Pons (tissue), 1 donor: ENCODE measurements at places on chromosomes 6 and 20.
A peak's percentile ranks its signal among the peaks of the same experiment; 100 is the strongest.

DNA sequence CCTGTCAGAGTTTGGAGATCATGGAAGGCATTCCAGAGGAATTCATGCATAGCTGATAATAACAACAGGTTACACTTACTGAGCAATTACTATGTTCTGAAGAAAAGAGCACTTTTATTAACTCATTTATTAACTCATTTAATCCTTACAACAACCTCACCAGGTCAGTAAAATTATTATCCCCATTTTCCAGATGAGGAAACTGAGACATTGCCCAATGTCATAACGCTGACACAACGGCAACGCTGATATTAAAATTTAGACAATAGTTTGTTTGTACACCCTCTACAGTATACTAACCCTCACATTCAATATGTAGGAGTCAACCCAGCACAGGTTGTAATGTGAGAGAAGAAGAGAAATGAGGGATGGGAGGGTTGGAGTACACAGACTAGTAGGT lies 105.0 kb downstream of the RNGTT start:
- no peak for DNase-seq

DNA sequence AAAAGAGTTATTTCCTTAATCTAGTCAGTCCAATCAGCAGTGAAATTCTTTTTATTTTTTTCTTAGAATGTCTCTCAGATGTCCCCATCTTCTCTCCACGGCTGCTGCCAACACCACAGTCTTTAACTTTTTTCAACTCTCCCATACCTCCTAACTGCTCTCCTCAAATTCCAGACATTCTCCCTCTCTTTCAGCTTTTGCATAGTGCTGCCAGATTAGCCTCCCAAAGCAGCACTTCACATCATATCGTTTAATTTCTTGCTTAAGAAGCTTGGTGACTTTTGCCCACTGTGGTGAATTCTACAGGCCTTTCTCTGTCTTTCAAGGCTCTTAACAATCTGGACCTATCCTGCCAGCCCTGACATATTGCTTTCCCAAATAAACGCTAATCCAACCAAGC lies 233.4 kb downstream of the UST start:
- no peak for DNase-seq

GRCh38 chr6:93685494-93685893 lies 266.1 kb upstream of the EPHA7 start:
- DNase-seq: no peak

DNA sequence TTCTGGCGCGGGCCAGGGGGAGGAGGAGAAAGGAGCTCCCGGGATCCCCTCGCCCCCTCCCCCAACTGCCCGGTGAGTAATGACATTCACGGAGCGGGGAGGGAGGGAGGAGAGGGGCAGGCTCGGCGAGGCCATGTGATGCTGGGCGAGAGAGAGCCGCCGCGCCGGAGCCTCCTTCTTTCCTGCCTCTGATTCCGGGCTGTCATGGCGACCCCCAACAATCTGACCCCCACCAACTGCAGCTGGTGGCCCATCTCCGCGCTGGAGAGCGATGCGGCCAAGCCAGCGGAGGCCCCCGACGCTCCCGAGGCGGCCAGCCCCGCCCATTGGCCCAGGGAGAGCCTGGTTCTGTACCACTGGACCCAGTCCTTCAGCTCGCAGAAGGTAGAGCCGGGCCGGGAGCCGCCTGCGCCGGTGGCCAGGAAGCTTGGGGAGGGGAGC lies at the start of gene GDAP1L1:
Gene GDAP1L1, plus strand, starts transcription at position 178 of the 441 bp plus-strand sequence. Its CDS starts 27 bp downstream, at position 205.
- DNase-seq: no peak

GRCh38 chr20:38692436-38693411 lies 31.6 kb upstream of the SLC32A1 start:
- peak; percentile 84 for DNase-seq

- DNase-seq: no peak
These were observed 4.3 kb upstream of the BTN3A2 start for GRCh38 chr6:26360451-26361416.

- DNase-seq: peak; percentile 21
These were observed 202.6 kb downstream of the SOD2 start for GRCh38 chr6:159490298-159490937.

- DNase-seq: peak; percentile 25
These were observed 30.0 kb downstream of the KCNG1 start for GRCh38 chr20:50992733-50993457.

GRCh38 chr6:149086363-149086762 lies 231.1 kb upstream of the TAB2 start:
- DNase-seq: no peak

- no peak for DNase-seq
These were observed 154.4 kb upstream of the SUPT3H start for GRCh38 chr6:45531999-45532595.

GRCh38 chr6:12421596-12421995 lies 131.4 kb downstream of the EDN1 start:
- DNase-seq: no peak

- no peak for DNase-seq
These were observed 3.0 kb downstream of the OGFR start for GRCh38 chr20:62807444-62808210.

- no peak for DNase-seq
These were observed 29.2 kb upstream of the DSP start for GRCh38 chr6:7512320-7512719.

DNA sequence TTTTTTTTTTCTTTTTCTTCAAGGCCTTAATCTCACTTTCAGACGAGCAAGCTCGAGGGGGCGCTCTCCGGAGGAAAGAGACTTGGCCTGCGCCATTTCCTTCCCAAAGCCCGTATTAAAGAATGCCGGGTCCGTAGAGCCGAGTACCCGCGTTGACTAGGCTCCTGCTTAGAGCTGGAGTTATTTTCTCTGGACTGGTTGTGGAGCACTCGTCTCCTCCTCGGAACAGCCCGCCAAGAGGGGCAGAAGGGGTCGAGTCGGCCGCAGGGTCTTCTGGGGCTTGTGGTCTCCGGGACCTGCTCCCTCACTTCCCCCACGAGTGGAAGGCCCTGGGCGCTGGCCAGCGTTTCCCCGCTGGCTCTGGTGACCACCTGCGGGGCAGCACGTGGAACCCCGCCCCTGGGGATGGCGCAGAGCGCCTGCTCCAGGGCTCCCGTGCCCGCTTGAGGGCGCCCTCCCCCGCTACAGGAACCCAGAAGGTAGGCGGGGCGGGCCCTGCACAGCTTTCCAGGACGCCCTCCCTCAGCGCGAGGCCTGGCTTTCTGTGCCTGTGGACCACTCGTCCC lies 2.7 kb upstream of the MEI4 start:
- peak; percentile 58 for DNase-seq

DNA sequence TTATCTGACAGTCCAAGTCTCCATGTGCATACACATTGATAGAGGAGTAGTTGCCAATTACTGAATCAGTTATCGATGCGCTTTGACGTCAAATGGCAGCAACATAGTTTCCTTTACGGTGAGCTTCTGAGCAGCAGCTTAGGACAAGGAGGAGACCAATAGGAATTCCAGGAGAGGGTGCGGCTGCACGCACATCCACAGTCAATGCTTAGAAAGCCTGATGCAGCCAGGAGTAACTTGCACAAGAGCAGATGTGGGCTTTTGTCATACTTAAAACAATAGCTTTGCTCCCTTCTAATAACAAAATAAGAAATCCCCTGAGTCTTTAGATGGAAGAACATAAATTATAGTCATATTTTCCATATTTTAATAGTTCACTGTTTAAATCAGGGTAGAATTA lies 442.1 kb downstream of the BCKDHB start:
- DNase-seq: no peak

GRCh38 chr6:154466139-154466538 lies 44.3 kb downstream of the CNKSR3 start:
- no peak for DNase-seq

GRCh38 chr20:20711413-20711812 lies 1.0 kb downstream of the RALGAPA2 start:
- no peak for DNase-seq

- no peak for DNase-seq
These were observed 4.7 kb upstream of the ENPP5 start for GRCh38 chr6:46175446-46175845.

DNA sequence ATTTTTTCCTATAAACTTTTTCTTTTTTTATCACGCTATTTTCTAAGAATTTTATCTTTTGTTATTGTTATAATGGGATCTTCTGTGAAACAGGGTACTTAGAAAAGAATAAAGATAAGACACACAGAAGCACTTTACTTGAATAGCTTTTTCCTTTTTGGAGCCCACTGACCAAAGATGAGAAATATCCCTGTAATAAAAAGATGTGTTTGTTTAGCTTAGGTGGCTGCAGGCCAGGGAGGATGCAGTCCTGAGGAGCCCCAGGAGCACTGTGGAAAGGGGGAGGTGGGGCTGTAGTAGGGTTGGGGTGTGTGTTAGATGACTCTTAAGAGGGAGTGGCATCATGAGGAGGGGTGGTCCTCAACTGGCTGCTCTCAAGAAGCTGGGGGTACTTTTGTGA lies 128.6 kb downstream of the ARID1B start:
- DNase-seq: no peak

DNA sequence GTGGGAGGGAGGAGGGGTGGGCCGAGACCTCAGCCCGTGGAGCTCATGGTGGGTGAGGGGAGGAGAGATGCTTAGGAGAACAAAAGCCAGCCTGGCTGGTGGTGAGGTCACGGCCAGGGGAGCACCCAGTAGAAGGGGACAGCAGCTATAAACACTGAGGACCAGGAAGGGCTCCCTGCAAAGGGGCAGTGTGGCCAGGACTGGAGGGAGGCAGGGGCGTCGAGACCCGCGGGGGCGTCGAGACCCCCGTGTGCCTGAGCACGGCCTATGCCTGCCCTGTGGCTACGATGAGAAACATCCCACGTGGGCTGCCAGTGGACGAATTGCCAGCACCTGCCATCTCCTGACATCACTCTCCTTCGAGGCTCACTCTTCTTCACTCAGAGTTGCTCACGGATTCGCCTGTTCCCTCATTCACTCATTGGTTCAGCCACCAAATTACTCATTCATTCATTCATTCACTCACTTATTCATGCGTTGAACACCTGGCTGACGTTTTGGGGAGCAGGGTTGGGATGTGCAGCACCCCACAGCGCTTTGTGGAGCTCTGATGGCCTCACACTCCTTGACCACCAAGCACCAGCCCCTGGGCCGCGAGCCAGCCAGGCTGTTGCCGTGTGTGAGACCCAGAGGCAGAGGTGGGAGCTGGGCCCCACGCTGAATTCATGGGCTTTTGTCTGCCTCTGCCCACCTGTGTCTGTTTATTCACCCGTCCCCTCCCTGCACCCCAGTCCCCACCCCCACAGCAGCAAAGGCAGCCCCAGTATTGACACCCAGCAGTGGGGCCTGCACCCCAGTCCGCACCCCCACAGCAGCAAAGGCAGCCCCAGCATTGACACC lies 61.2 kb upstream of the BHLHE23 start:
- no peak for DNase-seq

DNA sequence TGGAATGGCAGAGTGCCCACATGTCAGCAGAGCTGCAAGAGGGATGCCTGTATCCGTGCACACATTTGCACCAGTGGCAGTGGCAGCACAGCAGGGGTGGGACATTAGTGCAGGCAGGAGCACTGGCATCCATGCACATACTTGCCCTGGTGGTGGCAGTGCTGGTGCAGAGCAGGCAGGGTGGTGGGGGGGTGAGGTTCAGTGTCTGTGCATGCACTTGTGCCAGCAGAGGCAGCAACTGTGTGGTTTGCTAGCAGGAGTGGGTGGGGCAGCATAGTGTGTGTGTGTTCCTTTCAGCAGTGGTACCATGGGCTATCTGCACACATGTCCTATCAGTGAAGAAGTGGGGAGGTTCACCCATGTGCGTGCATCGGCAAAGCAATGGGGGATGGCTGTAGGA lies 151.6 kb downstream of the EPM2A start:
- no peak for DNase-seq

- DNase-seq: no peak
These were observed 187.1 kb downstream of the ID4 start for GRCh38 chr6:20024316-20024673.

DNA sequence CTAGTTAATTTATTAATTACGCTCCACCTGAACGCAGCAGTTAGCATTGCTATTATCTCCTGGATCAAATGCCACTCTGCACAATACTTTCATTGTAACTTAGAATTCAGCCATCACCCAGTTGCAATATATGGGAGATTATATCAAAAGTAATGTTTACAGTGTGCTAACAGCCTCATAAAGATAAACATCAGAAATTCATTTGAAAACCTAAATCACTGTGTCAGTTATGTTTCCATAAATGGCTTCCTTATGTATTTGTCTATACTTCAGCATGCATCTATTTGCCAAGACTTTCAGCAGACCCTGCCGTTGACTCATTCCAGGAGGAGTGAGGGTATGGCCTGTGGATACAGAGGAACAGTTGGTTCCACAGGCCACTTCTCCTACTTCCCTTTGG lies 300.1 kb downstream of the TFAP2B start:
- no peak for DNase-seq

- DNase-seq: peak; percentile 74
These were observed 790 bp downstream of the NEDD9 start for GRCh38 chr6:11231564-11232192.

DNA sequence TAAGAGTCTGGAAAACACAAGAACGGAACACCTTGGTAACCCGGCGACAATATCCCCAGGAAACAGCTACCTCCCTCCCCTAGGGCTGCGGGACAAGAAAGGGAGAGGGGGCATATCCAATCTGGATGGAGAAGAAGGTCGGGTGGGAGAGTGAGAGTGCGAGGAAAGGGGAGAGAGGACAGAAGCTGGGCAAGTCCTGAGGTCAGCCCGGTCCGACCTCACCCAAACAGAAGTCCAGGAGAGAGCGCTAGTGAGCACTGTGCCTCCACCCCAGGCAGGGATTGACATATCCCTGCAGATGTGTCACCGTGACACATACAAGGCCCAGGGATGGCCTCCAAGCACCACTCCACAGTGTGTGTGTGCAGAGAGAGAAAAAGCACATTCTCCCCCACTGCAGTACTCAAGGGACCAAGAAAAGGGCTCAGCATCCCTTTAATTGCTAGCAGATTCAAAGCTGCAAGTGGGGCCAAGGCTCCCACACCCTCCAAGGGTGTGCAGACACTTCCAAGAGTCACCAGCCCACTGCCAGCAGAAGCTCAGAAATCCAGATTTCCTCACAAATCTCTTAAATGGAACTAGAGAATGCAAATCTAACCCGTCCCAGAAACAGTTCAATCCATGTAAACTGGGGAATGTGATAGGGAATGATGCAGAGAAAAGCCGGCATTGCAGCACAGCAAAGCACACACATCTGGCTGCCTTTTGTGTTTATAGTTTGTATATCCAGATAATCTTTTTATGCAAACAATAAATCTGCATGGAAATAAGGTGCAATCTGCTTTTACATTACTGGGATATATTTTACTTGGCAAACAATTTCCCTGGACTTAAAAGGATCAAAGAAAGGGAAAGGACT lies 3.1 kb downstream of the PXDC1 start:
- peak; percentile 58 for DNase-seq

DNA sequence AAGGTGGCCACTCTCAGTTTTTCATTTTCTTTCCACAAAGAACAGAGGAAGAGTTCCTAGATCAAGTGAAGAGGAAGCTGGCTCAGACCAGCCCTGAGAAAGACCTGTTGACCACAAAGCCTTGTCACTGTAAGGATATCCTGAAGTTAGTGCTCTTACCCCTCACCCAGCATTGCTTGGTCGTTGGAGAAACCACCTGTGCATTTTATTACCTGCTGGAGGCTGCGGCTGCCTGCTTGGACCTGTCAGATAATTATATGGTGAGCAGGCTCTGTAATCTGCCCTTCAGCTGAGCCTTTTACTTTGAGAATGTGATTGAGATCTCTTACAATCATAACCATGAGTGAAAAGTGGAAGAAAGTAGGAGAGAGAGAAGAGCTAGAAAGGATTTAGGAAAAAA lies 21.9 kb downstream of the TREML1 start:
- DNase-seq: no peak

- DNase-seq: no peak
These were observed 13.0 kb downstream of the TXNDC5 start for GRCh38 chr6:7897461-7898192.
